GM23338 (cell line): ENCODE measurements at places on chromosomes 6 and 20. TPM values are rescaled to one million over a fixed set of nuclear protein-coding genes. Genes with fewer than 3 reads are reported as not detected.

The OPRL1 gene
- 0.74 and 1.1 TPM in 2 replicates for total RNA-seq

The FERMT1 gene
- total RNA-seq = 15.8 and 18.3 TPM in 2 replicates

The C20orf144 gene
- 0.66 TPM in 1 of 2 replicates, not detected in the other for total RNA-seq

- H3K27ac ChIP-seq = no peak overlapping the region
- no peaks in the 10 kb centered on the region for H3K36me3 ChIP-seq
- H3K4me1 ChIP-seq = peaks cover 11% of the 10 kb centered on the region; the same call in 1 of the 2 replicates
These were observed 4.6 kb upstream of the SOX18 start for GRCh38 chr20:64053841-64054661.

- H3K27ac ChIP-seq = no peak overlapping the region
- no peaks in the 10 kb centered on the region for H3K27me3 ChIP-seq
- H3K4me1 ChIP-seq = peaks cover 33% of the 10 kb centered on the region
- DNase-seq = no peak
- no peak overlapping the region for H3K4me3 ChIP-seq
These were observed 136.1 kb upstream of the SUPT3H start for GRCh38 chr6:45513843-45514242.

GRCh38 chr20:37866051-37866450 lies 36.9 kb upstream of the VSTM2L start:
- H3K4me3 ChIP-seq = no peak overlapping the region
- H3K4me1 ChIP-seq = peaks cover 14% of the 10 kb centered on the region
- no peak overlapping the region for H3K27ac ChIP-seq
- no peaks in the 10 kb centered on the region for H3K27me3 ChIP-seq
- no peak for DNase-seq
- no peaks in the 10 kb centered on the region for H3K36me3 ChIP-seq

The ADGB gene
- total RNA-seq = not detected in 2 replicates

The MYBL2 gene
- total RNA-seq = 95.3 and 131 TPM in 2 replicates

The PRSS16 gene
- total RNA-seq = 11.8 and 13.8 TPM in 2 replicates
